GM13977 (cell line): ENCODE measurements at places on chromosomes 2 and 18.
A peak's percentile ranks its signal among the peaks of the same experiment; 100 is the strongest.

GRCh38 chr2:117536139-117536538 is 278.4 kb upstream of the DDX18 start:
- DNase-seq: no peak

GRCh38 chr2:132725148-132725547 is 55.1 kb upstream of the LYPD1 start:
- no peak for DNase-seq

GRCh38 chr18:76414936-76415621 is 80.0 kb downstream of the ZNF516 start:
- DNase-seq: no peak

GRCh38 chr2:105183555-105184323 is 57.8 kb upstream of the GPR45 start:
- DNase-seq: no peak

DNA sequence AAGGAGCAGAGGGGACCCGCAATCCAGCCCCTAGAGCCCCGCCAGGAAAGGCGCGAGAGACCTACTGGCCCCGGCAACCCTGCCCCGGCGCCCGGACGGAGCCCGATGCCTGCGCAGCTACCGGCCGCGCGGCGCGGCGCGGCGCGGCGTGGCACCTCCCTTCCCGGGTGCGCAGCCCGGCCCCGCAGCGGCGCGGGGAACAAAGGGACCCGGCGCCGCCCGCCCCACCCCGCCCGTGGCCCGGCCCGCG is 307 bp downstream of the CDH2 start:
- DNase-seq: no peak

DNA sequence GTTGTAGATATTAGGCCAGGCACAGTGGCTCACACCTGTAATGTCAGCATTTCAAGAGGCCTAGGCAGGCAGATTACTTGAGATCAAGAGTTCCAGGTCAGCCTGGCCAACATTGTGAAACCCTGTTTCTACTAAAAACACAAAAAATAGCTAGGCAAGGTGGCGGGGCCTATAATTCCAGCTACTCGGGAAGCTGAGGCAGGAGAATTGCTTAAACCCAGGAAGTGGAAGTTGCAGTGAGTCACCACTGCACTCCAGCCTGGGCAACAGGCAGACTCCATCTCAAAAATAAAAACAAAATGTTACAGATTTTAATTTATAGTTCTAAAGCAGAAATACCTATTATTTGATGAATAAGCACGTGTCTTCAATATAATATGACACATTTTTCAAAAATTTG is 65.6 kb upstream of the UBXN4 start:
- no peak for DNase-seq

DNA sequence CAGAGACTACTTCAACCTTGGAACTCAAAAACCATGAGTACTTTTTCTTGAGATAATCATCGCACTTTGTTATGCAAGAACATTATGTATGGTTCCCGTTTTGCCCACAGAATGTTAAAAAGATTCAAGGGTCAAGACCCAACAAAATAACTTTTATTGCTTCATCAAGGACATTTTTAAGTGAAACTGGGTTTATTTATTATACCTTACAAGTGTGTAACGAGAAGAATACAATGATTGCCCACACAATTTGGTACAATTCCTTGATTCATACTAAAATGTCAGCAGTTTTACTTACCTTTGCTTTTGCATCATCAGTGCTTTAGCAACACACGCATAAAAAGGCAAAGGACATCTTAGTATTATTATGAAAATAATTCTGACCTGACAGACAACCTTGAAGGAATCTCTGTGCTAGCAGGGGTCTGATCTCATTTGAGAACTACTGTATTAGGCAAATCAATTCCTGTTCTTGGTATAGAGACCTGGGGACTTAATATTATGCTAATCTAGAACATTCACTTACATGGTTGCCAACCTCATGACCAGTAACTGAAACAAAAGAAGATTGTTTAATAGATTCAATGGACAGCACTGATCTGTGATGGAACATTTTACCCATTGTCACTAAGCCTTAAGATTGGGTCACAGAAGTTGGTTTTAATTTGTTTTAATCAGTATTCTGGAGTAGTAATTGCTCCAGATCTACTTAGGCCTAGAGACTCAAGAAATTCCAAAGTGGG is 16.2 kb downstream of the CCDC88A start:
- DNase-seq: no peak

DNA sequence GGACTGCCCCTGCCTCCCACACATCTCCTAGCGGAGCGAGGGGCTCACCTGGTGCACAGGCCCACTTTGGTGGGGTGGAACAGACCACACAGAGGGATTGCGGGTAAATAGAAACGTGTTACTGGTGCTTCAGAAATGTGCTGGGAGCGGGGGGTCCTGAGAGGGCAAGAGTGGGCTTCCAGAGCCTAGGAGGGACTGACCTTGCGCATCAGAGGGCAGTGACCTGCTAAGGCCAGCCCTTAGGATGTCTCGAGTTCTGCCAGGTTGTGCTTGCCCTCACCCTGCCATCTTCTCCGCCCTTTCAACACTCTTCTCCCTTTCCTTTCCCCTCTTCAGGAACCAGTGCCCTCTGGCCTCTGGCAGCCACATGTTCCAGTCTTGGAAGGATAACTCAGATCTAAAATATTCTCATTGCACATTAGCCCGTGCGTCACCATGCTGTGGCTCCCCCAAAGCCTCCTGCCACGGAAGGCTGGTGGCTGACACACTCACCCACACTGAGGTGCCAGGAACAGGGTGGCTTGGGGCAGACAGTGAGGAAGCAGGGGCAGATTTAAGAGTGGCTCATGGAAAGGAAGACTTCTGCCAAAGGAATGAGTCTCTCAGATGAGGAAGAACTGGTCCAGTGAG is 89.6 kb downstream of the MCFD2 start:
- no peak for DNase-seq

- DNase-seq: no peak
These were observed 54.0 kb upstream of the CYP1B1 start for GRCh38 chr2:38129987-38130386.

DNA sequence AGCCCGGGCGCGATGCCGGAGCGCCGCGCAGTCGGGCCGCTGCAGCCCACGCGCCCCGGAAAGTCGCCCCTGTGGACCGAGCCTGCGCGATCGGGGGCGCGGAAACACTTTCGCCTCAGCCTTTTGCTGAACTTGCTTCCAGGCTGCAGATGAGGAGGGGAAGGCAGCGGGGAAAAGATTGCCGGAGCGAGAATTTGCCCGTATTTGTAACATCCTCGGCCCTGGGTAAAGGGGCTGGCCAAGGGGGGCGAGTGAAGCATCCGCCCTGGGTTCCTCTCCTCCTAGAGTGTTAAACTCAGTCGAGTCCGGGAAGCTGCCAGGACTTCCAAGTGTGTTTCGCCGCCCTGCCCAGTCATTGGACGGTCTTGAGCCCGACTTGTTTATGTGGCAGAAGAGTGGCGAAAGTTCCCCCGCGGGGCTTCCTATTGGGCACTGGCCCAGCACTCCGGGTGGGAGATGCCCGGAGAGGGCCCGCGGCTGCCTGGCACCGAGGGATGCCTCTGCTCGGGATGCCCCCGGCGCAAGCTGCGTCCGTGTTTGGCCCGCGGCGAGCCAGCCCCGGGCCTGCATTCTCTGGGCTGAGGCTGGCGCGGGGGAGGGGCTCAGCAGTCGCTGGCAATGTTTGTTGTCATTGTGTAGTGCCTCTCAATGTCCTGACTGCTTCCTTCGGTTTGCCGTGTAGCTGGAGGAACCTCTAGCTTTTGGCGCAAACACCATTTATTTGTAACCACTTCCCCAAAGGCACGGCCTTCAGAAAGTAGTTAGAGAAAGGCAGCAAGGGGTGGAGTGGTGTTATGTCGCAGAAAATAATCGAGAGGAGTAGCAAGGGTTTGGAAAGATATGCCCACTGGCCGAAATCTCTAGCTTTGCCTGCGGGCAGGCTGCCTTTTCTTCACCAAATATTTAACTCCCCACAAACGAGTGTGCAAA is 1.1 kb downstream of the CYBRD1 start:
- peak; percentile 47 for DNase-seq

GRCh38 chr2:182015334-182016109 is 29.9 kb downstream of the PPP1R1C start:
- no peak for DNase-seq
